ENCODE measurements at places on chromosomes 16 and 17. TPM values are rescaled to one million over a fixed set of nuclear protein-coding genes. Genes with fewer than 3 reads are reported as not detected.

GRCh38 chr16:25135254-25135878, 23.8 kb downstream of the LCMT1 start:
- DNase-seq, result no peak

OTOP3 gene
- 0.43 TPM for total RNA-seq

CACNB1 gene
- 2.2 TPM for total RNA-seq

CCDC40 gene
- 3.0 TPM for total RNA-seq

DNA sequence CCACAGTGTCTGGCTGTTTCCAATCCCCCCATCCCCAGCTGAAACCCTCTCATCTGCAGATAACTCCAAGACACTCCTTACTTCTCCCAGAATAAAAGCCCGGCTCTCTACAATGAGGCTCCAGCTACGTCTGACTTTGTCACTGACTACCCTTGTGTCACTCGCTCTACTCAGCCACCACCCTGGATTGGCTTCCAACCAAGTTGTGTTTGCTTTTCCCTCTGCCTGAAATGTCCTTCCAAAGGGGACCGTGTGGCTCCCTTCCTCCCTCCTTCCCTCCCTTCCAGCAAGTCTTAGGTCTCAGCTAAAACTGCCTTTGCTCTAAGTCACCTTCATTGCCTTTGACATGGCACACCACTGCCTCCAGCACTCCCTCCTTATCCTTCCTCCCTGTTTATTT, 42.8 kb downstream of the CDH1 start:
- DNase-seq, result no peak

DNA sequence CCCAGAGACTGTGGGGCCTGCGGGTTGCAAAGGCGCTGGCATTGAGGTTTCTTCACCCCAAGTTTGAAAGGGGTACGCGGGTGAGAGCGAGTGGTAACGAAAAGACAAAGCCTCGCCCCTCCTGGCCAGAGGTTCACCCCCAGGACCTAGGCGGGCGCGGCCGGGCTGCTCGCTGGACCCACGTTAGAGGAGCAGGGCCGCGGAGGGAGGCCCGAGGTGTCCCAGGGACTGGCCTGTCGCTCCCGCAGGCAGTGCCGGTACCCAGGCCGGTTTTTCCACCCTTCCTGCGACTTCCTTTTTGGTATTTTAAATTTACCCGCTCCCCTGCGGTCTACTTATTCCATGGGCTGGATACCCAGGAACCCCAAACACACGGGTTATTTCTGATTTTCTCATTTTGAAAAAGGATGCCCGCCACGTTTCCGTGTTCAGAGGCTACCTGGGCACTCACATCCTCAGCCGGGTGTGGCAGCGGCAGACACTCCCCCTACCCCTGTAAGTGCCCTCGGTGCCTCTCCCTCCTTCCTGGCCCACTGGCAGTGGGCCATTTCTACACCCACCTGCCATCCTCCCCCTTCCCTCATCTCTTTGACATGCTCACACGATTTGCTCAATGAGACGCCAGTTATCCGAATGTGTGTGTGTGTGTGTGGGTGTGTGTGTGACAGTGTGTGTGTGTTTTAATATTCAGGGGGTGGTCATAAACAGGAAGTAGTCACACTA, 1.6 kb upstream of the FOXL1 start:
- no peak for DNase-seq

CFAP97D1 gene
- not detected for total RNA-seq

DNA sequence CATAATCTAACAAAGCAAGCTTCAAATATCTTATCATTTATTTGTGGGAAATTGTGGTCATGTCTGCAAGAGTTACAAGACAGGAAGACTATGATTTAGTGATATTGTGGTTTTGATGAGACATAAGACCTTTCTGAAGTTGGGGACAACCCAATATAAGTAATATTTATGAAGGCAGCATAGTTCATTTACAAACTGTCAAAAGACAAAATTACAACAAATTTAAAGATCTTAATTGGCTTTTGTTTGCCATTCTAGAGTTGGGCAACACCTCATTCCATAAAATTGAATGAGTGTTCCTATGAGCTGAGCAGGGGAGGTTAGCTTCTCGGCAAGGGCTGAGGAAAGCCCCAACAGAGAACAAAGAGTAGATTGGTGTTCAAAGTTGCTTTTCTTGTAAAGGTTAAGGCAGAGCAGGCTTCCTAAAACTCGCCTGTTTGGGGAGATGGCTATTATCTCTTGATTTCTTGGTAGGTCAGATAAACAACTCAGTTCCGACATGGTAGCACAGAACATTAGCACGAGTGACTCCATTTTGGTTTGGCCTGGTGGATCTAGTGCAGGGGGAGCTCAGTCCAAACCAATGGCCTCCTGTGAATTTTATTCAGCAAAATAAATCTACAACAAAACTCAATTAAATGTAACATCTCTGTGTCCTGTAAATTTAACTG, 10.9 kb upstream of the MMD start:
- DNase-seq, result no peak

GRCh38 chr16:28503470-28504259, 3.0 kb downstream of the IL27 start:
- DNase-seq, result no peak

GRCh38 chr17:34721326-34721725, 141.9 kb downstream of the TMEM132E start:
- DNase-seq, result no peak

WNT9B gene
- 2.6 TPM for total RNA-seq

ST6GALNAC1 gene
- 29.6 TPM for total RNA-seq

- DNase-seq, result no peak
Observed at GRCh38 chr17:3127451-3127850, at the start of gene OR1G1. OR1G1 (minus strand) TSS chr17:3127551; CDS start chr17:3127551, 0 bp downstream.

DNA sequence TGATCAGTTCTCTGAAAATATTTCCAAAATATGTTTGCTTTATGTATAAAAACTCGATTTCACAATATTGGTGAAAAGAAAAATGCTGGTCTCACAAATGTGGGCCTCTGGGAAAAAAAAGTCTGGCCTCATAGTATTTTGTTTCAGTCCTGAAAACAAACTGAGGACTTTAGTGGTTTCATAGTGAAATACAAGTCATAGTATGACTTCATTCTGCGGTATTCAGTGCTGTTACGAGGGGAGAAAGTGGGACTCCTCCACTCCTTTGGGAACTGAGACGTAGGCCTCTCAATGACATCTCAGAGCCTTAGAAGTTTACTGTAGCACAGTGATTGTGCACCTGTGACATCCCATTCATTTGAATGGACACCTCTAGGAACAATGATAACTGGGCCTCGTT, 56.0 kb downstream of the CYB561 start:
- no peak for DNase-seq
